ENCODE measurements at places on chromosomes 7 and 10. TPM values are rescaled to one million over a fixed set of nuclear protein-coding genes. Genes with fewer than 3 reads are reported as not detected.

FOXP2 gene
- total RNA-seq, result 10.4 TPM

CTAGE6 gene
- total RNA-seq, result not detected

TFPI2 gene
- 13.0 TPM for total RNA-seq

ADGRA1 gene
- 0.09 TPM for total RNA-seq

SHH gene
- 0.85 TPM for total RNA-seq

ACHE gene
- 4.3 TPM for total RNA-seq

DGKI gene
- total RNA-seq, result 0.14 TPM

GET4 gene
- 21.4 TPM for total RNA-seq

COL1A2 gene
- 14.1 TPM for total RNA-seq

DNA sequence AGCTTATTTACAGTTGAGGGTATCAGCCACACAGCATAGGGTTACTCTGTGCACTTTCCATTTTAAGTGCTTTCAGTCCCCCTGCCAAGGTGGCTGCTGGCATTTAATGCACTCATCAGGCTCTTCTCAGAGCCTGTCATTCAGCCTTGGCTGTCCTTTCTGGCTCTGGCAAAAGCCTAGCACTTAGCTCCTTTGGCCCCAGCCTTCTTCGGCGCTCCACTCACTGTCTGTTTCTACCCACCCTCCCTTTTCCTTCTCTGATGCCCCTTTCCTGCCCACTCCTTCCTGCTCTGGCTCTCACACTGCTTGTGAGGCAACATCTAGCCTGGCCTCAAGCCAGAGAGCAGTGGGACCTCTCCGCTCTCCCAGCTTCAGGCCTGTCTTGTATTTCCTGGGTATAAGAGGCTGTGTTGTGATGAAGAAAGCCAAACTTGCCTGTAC, 60.2 kb downstream of the WIPF3 start:
- H3K27me3 ChIP-seq, result no peaks in the 10 kb centered on the region
- DNase-seq, result peak; percentile 42
- H3K27ac ChIP-seq, result no peak overlapping the region
- no peak overlapping the region for H3K4me3 ChIP-seq

DNA sequence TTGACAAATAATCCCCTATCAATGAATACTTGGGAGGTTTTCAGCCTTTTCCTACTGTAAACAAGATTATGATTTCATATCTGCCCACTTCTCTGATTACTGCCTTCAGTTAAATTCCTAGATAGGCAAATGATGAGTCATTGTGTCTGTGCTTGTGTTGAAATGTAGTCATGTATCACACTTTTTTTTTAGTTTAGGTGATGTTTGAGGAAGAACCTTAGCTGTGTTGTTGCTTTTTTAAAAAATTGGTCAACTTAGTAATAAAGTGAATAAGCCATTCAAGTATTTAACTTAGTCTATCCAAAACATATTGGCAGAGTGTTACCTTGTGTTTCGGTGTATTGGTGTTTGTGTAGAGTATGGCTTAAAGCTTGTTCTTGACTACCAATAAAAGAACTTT, 60.0 kb downstream of the WAC start:
- peaks cover 3% of the 10 kb centered on the region for H3K36me3 ChIP-seq
- no peak overlapping the region for H3K4me3 ChIP-seq
- no peaks in the 10 kb centered on the region for H3K27me3 ChIP-seq
- DNase-seq, result no peak

- no peaks in the 10 kb centered on the region for H3K27me3 ChIP-seq
- DNase-seq, result no peak
- no peaks in the 10 kb centered on the region for H3K36me3 ChIP-seq
- no peak overlapping the region for H3K27ac ChIP-seq
- H3K4me1 ChIP-seq, result no peaks in the 10 kb centered on the region
- no peak overlapping the region for H3K4me3 ChIP-seq
These were observed 113.9 kb downstream of the CYTH3 start for GRCh38 chr7:6158424-6159096.

GRCh38 chr10:4635388-4635787, 190.6 kb upstream of the AKR1E2 start:
- no peak overlapping the region for H3K27ac ChIP-seq
- H3K4me3 ChIP-seq, result no peak overlapping the region
- no peaks in the 10 kb centered on the region for H3K36me3 ChIP-seq
- H3K27me3 ChIP-seq, result no peaks in the 10 kb centered on the region

GRCh38 chr7:94444813-94445212, 50.1 kb downstream of the COL1A2 start:
- H3K4me3 ChIP-seq, result no peak overlapping the region
- H3K36me3 ChIP-seq, result no peaks in the 10 kb centered on the region
- H3K27ac ChIP-seq, result no peak overlapping the region
- no peak for DNase-seq
- H3K4me1 ChIP-seq, result peaks cover 4% of the 10 kb centered on the region

DNA sequence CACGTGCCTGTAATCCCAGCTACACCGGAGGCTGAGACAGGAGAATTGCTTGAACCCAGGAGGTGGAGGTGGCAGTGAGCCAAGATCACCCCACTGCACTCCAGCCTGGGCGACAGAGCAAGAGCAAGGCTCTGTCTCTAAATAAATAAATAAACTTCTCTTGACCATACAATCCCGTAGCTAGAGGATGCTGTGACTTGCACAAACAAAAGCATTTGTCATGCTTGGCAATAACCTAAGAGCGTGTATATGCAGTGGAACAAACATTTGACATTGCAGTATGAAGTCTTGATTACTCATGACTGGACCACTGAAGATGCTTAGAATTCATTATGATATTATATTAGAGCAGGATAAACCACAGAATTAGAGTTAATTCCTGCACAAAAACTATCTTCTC, 1.4 kb upstream of the C7orf57 start:
- no peaks in the 10 kb centered on the region for H3K4me1 ChIP-seq
- peaks cover 3% of the 10 kb centered on the region for H3K27me3 ChIP-seq
- H3K4me3 ChIP-seq, result no peak overlapping the region

GRCh38 chr7:1520539-1521234, 9.8 kb upstream of the MAFK start:
- no peaks in the 10 kb centered on the region for H3K4me1 ChIP-seq
- H3K27me3 ChIP-seq, result no peaks in the 10 kb centered on the region
- H3K36me3 ChIP-seq, result no peaks in the 10 kb centered on the region
- no peak overlapping the region for H3K4me3 ChIP-seq

DNA sequence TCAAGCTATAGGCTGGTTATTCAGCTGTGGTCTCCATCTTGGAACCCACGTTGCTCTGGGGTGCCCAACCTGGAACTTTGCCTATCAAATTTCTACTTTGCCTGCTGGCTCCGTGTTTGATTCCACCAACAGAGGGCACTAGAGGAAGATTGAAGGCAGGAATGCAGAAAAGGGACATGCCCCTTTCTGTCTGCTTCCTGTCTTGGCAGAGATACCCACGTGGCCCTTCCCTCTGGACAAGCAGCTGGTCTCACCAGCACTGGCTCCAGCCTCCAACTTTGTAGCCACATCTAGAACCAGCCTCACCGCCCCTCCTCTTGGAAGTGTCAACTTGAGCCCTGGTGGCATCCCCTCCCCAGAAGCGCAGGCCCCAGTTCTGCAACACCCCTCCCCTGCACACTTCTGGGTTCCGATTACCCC, 52.1 kb upstream of the ZNF438 start:
- DNase-seq, result no peak
- H3K27ac ChIP-seq, result no peak overlapping the region
- H3K36me3 ChIP-seq, result no peaks in the 10 kb centered on the region
- no peaks in the 10 kb centered on the region for H3K4me1 ChIP-seq
- no peak overlapping the region for H3K4me3 ChIP-seq
- no peaks in the 10 kb centered on the region for H3K27me3 ChIP-seq

GRCh38 chr7:109449760-109450159, 880.1 kb downstream of the DNAJB9 start:
- no peaks in the 10 kb centered on the region for H3K36me3 ChIP-seq
- no peak overlapping the region for H3K4me3 ChIP-seq
- H3K27me3 ChIP-seq, result no peaks in the 10 kb centered on the region
- no peak for DNase-seq
- H3K27ac ChIP-seq, result no peak overlapping the region

DNA sequence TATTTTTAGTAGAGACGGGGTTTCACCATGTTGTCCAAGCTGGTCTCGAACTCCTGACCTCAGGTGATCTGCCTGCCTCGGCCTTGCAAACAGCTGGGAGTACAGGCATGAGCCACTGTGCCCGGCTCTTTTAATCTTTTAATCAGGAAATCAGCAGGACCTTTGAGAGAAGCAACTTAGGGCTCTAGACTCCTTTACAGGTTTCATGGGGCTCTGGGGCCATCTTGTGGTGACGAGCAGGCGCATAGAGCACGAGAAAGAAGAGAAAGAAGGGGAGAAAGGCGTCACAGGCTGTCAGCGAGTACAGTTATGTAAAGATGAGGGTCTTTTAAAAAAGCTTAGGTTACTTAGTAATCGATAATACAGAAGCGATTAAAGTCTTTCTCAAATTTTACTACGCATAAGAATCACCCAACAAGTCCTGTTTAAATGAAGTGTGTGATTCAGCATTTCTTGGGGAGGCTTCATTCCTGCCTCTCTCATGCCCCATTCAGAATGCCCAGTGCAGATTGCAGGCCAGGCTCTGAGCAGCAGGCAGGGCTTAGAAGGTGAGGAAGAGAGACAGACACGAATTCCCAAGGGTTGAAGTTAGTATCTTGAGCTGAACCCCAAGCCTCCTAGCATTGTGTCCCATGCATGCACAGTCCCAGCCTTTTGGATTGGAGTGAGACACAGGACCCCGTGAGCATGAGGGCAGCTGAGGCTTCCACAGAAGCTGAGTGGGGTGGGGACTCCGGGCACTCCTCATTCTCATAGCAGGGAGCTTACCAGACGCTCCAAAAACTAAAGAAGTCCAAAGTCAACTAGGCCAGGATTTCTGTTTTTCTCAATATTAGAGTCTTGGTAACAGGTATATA, 23.6 kb upstream of the PFKP start:
- no peak overlapping the region for H3K4me3 ChIP-seq
- H3K4me1 ChIP-seq, result no peaks in the 10 kb centered on the region
- no peaks in the 10 kb centered on the region for H3K36me3 ChIP-seq
- no peaks in the 10 kb centered on the region for H3K27me3 ChIP-seq
- H3K27ac ChIP-seq, result no peak overlapping the region

DNA sequence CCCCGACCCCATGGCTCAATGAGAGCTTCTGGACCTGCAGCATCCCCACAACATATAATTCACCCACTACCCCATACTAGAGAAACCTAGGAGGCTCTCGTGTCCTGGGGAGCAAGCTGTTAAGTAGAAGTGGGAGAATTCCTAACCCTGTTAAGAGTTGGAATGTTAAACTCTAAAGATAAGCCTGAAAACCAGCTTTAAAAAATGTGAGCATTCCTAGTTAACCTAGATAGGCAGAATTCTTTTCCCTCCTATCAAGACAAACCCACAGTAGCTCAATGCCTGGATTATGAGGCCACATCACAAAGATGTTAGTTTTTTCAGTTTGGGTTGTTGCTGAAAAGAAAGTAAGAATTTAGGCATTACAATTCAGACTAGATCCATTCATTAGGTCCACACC, 42.9 kb downstream of the GRM8 start:
- H3K36me3 ChIP-seq, result no peaks in the 10 kb centered on the region
- no peak overlapping the region for H3K4me3 ChIP-seq
- no peak for DNase-seq
- no peaks in the 10 kb centered on the region for H3K4me1 ChIP-seq
- H3K27me3 ChIP-seq, result no peaks in the 10 kb centered on the region

DNA sequence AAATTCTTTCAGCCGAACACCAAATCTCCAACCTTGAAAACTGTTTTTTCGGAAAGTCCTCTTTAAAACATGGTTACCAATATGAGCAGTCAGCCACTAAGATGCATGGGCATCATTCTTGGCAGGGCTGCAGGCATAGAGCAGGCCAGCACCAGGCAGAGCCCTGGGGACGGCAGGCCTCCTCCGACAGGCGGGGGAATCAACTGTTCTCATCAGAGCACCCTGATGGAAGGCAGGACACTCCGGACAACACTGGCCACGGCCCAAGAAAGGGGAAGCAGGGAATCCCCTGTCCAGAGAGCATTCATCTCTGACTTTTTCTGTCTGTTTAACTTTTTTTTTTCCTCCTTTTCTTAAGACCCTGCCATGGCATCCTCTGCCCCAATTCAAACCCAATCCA, 1.4 kb upstream of the NOS3 start:
- H3K27me3 ChIP-seq, result no peaks in the 10 kb centered on the region
- no peak overlapping the region for H3K4me3 ChIP-seq
- no peaks in the 10 kb centered on the region for H3K4me1 ChIP-seq
- DNase-seq, result no peak
- H3K27ac ChIP-seq, result no peak overlapping the region
- H3K36me3 ChIP-seq, result no peaks in the 10 kb centered on the region

DNA sequence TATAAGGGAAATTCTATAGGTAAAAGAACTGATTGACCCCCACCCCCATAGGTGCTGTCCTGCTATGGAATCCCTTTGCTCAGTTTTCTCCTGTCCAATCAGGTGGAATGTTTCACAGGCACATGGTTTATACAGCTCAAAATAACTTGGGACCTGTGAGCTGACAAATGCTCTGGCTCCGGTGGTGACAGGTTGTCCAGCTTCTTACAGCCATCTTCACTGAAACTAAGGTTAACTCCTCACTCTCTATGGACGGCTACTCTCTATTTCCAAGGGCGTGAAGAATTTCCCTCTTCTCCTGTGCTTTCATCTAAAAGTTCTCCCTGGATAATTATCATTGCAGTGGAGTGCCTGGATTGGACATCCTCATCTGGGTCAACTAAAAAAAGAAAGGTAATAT, at the start of gene MYPN:
Gene MYPN (plus strand): TSS at position 158 of the 400 bp plus-strand sequence. CDS start 11,951 bp downstream, outside the sequence.
- H3K27ac ChIP-seq, result no peak within 1 kb of the TSS
- peaks cover 7% of the 10 kb centered on the region for H3K4me1 ChIP-seq
- no peaks in the 10 kb centered on the region for H3K27me3 ChIP-seq
- no peaks in the 10 kb centered on the region for H3K36me3 ChIP-seq
- no peak within 1 kb of the TSS for H3K4me3 ChIP-seq

- H3K4me3 ChIP-seq, result no peak overlapping the region
- no peaks in the 10 kb centered on the region for H3K27me3 ChIP-seq
These were observed 81.7 kb downstream of the NRP1 start for GRCh38 chr10:33252794-33253203.

DNA sequence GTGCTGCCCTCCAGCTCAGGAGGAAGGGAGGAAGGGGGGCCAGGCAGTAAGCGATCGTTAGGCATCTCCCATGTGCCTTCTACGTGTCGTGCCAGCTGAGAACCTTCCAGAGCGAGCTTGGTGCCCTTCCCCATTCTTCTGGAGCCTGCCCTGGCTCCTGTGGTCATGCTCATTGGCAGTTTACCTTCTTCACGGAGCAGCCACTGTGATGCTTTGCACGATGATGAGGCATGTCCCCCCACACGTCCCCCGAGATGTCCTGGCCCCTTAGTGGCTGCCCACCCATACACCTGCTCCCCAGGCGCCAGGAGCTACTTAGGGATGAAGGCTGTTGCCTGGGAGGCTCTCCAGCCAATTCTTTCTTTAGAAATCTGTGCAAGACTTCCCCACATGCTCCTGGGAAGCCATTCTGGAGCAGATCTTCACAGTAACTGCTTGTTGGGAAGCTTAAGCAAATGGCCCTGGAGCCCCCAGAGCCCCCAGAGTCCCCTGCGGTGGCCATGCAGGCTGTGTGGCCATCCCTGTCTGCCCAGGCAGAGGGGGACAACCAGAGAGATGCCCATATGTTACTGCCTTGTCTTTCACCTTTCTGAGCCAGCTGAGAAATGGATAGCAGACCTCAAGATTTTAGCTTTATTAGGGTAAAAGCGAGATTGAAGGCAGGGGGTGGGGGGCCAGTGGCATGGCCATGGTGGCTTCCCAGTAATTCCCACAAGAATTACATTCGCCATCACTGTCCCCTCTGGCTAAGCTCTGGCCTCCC, 199.0 kb downstream of the EBF3 start:
- H3K27ac ChIP-seq, result no peak overlapping the region
- H3K4me1 ChIP-seq, result no peaks in the 10 kb centered on the region
- peak; percentile 1 for DNase-seq
- no peaks in the 10 kb centered on the region for H3K27me3 ChIP-seq
- no peaks in the 10 kb centered on the region for H3K36me3 ChIP-seq

GRCh38 chr7:129514683-129515082, 12.4 kb downstream of the SMKR1 start:
- no peak overlapping the region for H3K27ac ChIP-seq
- no peaks in the 10 kb centered on the region for H3K4me1 ChIP-seq
- H3K27me3 ChIP-seq, result no peaks in the 10 kb centered on the region
- DNase-seq, result no peak
